Hippocampal formation (tissue), 2 donors: ENCODE measurements at places on chromosomes 1 and 21.

GRCh38 chr1:222911866-222912265 lies 97.0 kb downstream of the DISP1 start:
- no peak for DNase-seq

DNA sequence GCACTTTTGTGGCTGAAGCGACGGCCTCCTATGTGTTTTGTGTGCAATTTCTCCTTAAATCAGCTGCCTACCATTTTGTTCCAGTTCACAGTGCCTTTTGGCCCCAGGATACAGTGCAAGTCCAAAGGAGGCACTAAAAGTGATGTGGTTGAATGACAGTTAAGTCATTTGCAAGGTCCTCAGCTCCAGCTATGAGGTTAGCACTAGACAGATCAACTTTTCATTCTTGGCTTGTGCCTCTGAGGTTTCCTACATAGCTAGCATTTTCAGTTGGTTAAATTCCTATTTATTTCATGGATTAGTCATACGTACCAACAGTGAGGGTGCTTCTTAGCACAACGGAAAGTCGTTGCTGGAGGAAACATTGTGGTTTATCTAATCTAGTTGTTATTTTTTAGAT lies 59.3 kb upstream of the NTPCR start:
- DNase-seq: no peak

DNA sequence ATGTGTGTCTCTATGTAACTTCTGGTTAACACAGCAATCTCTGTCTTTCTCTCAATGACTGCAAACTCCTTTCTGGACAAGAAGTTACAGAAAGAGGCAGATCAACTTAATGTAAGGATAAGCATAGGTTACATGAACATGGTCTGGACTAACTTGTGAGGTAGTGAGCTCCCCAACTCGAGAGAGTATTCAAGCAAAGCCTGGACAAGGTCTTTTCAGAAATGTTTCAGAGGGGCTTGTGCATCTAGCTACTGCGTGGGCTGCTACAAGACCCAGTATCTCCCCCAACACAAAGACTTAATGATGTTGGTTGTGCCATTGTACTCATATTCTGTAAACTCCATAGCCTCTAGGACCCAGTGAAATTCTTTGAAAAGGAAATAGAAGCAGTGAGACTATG lies 23.5 kb upstream of the CLSTN1 start:
- DNase-seq: no peak

GRCh38 chr1:13911697-13912619 lies 212.0 kb downstream of the PRDM2 start:
- DNase-seq: no peak

- DNase-seq: no peak
These were observed 145.0 kb downstream of the PATJ start for GRCh38 chr1:61887076-61887867.

DNA sequence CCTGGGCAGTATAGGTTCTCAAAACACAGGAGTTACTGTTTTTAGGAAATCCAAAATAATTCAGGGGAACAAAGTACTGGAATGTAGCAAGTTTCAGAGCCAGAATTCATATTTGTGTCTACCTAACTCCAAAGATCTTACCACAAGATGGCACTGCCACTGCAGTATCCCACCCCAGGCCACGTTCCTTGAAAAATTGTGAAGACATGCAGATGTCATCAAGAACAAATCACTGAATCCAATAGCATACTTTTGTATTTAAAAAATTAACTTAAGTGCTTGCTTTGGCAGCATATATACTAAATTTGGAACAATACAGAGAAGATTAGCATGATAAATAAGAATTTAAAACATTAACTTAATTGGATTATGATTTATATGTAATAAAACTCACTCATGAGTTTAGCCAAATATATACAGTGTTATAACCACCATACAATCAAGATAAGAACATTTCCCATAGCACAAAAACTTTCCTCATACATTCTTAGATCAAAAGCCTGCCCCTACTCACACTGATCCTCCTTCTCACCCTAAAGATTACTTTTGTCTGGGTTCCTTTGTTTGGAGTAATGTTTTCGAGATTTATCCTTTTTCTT lies 209.9 kb downstream of the FAF1 start:
- DNase-seq: peak; percentile 4

DNA sequence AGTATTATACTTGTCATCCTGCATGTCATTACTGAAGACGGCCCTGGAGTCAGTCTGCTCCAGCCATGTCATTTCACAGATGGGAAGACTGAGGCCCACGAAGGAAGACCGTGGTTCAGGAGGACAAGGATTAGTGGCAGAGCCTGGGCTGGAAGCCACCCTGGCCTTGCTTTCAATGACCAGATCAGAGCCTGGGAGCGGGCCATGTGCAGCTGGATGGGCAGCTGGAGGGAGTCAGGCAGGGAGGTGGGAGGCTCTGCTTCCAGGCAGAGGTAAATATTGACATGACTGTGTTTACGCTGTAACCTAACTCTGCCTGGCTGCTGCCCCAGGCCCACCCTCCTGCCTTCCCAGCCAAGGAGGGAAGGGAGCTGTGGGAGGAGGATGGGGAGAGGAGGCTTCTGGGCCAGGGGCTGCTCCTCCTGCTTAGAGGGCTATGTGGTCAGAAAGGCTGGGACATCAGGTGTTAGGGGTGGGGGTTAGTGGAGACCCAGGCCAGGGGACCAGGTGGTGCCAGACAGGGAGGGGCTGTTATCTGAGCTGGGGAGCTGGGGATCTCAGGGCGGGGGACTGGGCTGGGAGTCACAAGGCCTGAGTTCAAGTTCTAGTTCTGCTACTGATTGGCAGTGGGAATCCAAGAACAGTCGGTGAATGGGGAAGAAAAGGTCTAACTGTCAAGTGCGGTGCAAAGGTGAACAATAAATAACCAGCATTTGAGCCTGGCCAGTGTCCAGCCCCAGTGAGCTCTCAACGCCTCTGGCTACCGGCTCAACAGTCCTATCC lies 48.5 kb upstream of the ECE1 start:
- no peak for DNase-seq

GRCh38 chr1:171515299-171515698 lies 30.0 kb downstream of the PRRC2C start:
- DNase-seq: no peak

- no peak for DNase-seq
These were observed 2.3 kb upstream of the SMIM1 start for GRCh38 chr1:3770047-3770765.

- DNase-seq: no peak
These were observed 70.9 kb upstream of the POU3F1 start for GRCh38 chr1:38117444-38117887.

DNA sequence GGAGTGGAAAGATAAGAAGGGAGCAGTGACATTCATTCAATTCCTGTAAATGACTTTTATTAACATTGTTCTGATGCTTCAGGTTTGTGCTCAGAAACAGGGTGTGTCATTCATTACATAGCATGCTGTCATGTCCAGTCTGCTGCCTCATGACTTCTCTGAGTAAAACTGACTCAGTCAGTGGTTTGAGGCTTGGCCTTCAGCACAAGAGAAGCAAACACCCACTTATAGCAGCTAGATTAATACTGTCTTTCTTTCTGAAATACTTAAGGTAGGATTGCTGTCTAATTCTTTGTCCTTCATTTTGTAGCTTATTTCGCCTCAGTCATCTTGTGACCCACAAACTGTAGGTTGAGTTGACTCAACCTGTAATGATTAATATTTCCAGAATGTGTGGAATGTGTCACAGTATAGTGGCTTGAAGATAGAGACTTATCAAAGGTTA lies 32.9 kb downstream of the RASAL2 start:
- no peak for DNase-seq

DNA sequence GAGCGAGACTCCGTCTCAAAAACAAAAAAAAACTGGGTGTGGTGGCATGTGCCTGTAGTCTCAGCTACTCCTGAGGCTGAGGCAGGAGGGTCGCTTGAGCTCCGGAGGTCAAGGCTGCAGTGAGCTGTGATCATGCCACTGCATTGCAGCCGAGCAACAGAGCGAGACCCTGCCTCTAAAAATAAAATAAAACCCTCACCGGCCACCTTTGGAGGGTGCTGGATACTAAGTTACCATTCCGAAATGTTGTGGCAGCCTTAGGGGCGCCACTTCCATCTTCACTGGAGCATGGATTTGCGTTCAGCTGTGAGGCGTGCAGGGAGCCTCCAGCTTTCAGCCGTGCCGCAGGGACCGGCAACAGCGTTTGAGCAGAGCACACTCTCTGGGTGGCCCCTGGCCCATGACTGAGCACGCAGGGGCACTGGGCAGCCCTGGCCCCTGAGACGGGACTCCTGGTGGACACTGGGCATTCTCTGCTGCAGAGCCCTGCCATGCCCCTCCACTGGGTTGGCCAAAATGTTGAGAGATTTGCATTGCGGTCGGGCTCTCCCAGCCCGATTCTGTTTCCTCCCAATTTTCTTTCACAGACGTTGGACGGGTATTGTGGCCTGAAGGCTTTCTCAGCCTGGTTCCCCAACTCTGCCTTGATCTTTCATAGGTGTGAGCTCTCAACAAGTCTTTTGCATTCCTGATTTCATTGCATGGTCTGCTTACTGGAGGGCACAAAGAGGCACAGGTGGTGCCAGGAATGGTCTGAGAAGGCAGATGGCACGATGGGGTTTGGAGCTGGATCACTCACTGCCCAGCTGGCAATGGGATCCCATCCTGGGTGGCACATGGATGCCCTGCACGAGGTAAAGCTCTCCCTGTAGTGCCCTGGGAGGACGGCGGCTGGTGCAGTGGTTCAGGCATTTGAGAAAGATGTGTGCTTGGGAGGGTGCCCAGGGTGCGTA lies 5.8 kb upstream of the CFAP74 start:
- no peak for DNase-seq

DNA sequence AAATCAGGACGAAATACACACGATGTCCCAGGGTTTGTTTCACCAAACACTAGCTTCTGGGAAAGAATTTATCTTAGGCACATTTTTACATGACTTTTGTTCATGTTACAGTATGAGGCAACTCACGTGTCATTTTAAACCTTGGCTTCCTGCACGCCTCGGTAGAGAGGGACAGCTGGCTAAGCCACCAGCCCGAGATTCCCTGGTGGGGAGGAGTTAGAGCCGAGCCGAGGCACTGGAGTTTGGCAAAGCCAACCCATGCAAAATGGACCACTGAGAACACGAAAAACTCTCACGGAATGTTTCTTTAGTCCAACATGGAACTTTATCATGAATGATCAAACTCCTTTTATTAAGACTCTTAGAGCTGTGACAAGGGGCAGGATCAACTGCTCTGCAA lies 240.0 kb downstream of the DYRK1A start:
- no peak for DNase-seq

DNA sequence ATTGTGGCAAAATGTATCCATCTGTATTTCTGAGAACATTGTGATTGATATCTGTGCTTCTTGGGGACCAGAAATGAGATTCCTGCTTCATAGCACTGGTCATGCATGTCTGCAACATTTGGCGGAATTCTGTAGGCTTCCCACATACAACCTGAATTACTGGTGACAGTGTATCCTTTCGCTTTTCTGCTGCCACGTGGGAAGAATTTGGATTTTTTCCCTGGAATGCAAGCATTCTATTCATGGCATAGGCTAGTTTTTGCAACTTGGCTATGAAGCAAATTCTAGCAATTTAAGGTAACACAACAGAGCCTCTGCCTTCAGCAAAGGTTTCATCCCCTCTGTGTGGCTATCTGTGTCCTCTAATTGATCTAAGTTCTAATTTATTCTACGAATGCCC lies 85.9 kb downstream of the BCAR3 start:
- no peak for DNase-seq

DNA sequence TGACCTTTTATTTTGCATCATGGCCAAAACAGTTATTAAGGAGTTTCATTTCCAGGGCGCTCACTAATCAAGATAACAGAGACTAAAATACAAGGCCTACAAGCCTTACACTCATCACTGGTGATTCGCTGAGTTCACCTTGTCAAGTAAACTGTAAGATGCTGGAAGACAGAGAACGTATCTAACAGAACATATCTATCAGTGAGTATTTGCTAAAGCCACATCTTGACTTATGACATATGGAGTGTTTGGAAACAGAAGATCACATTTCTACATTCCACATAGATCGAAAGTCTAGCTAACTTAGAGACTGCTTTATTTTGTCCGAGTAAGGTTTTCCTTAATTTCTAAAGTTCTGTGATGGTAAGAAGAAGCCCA lies 506.5 kb downstream of the SMYD3 start:
- DNase-seq: no peak

GRCh38 chr1:48266576-48266975 lies 44.1 kb downstream of the SLC5A9 start:
- DNase-seq: no peak

- no peak for DNase-seq
These were observed 46.4 kb upstream of the SOD1 start for GRCh38 chr21:31612894-31613785.

GRCh38 chr1:40385437-40386358 lies 12.2 kb downstream of the SMAP2 start:
- DNase-seq: no peak

DNA sequence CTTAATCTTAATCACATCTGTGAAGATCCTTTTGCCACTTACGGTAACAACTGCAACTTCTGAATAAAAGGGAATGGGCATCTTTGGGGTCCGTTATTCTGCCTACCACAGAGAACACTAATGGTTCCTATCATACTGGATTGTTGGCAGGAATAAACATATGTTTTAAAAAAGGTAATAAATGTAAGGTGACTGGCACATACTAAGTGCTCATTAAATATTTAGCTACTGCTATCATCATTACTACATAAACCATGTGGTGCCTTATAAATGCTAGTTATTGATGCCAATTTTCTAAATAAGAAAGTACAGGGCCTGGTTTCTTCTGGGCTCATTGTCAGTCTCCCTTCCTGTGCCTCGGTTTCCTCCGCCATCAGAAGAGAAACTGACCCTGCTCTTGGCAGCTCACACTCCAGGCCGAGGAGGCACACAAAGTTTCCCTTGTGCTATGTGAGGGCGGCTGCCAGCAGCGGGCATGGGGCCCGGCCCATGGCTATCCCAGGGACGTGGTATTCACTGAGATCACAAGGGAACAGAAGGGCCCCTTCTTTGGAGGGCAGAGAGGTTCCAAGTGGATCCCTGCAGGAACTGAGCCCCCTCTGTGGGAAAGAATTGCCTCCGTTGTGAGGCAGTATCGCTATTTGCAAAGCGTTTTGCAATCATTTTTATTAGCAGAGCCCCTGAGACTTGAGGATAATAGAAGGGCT lies 26.2 kb downstream of the NAV1 start:
- DNase-seq: peak; percentile 96

DNA sequence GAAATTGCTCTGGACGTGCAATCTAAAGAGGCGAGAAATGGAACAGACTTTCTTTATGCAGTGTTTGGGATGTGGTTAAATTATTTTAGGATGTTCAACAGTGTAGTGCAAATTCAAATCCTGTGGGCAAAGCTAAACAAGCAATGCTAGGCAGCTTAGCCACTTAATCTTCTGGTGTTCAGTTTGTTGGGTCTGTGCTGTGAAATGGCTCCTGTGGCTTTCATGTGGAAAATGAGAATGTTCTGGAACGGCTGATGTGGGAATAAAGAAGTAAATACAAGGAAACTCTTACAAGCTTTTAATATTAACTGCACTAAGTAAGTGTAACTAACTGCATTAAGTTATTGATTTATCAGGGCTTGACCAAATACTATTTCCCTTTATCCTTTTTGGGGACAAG lies 766.6 kb downstream of the ADGRL2 start:
- DNase-seq: no peak

DNA sequence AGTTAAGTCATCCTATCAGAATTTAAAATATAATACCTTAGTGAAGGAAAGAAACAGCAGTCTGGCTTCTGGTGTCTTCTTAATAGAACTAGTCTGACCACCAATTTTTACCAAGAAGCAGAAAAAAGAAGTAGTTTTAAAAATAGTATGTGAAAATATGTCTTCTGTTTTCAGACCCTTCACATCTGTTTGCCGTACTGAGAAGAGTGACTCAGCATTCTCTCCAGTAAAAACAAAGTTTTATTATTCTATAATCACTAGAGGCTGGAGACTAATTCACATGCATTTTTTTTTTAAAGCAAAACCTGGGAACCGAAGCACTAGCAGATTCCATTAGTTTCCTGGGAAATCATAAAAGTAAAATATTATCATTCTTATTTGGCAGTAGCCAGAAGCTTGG lies 163.8 kb downstream of the COL24A1 start:
- no peak for DNase-seq
